ENCODE measurements at places on chromosomes 6 and 20.

DNA sequence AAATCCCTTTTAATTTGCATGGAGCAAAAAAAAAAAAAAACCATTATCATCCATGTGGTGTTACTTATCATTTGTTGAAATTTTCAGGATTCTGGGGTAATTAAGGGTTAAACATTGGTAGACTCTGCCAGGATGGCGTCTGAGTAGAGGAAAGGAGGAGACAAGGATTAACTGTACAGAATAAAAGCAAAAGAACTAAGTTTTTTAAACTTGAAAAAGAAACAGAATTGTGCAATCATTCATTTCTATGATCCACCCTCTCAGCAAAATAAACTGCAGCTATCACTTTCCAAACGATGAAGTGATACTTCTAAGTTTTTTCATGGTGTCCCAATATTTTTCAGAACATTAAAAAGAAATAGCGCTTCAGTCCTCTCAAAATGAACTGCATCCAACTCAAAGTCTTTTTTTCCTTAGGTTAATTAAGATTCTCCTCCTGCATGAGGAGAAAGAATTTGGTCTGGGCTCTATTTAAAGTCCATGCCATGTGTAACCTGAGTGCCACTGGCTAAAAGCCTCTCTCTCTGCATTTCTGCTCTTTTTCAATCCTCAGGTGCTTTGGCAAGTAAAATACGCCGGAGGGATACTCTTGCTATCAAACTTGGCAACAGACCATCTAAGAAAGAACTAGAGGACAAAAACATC lies 69.5 kb upstream of the LTV1 start:
- DNase-seq = peak; percentile 39

DNA sequence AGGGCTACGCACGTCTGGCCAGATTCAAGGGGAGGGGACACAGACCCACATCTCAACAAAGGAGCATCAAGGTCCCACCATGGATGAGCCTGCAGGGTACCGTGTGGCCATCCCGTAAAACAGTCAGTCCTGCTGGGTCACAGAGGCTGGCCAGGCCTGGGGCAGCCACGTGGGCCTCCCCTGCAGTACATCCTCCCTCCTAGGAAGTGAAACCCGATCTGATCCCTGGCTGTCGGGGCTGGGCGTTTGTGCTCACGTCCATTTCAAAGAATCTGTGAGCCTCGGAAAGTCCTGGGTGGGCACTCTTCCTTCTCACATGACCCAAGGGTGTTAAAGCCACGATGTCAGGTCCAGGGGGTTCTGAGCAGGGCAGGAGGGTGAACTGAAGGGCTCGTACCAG lies 14.3 kb downstream of the SULF2 start:
- peak; percentile 83 for DNase-seq

DNA sequence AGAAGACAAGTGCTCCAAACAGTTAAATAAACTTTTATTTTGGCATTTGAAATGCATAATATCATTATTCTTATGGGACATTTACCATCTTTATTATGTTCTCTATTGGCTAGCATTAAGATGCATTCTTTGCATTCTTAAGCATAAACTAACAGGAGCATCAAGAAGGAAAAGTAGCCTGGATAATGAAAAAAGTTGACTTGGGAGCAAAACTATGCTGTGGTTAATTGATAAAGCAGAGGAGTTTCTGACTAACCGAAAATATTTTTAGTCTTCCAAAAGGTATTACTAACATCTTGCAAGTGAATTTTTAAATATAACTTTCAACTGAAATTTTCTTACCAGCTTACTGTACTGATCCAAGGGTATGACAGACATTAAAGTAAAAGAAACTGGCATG lies 140.3 kb downstream of the FLRT3 start:
- no peak for DNase-seq

DNA sequence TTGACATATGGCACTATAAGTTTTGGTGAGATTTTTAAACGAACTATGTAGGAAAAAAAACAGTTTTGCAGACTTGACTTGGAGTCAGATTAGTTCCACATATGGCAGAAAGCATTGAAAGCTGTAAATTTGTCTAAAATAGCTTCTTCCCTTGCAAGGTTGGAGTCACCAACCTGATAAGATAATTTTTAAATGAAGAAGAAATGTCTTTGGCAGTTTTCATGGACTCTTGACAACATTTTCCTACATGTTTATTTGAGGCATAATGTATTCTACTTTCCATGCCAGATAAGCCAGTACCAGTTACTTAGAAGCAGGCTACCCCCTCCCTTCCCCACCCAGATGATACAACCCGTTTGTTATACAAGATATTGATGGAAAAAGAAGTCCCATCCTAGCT lies 5.2 kb downstream of the KLHL32 start:
- no peak for DNase-seq

DNA sequence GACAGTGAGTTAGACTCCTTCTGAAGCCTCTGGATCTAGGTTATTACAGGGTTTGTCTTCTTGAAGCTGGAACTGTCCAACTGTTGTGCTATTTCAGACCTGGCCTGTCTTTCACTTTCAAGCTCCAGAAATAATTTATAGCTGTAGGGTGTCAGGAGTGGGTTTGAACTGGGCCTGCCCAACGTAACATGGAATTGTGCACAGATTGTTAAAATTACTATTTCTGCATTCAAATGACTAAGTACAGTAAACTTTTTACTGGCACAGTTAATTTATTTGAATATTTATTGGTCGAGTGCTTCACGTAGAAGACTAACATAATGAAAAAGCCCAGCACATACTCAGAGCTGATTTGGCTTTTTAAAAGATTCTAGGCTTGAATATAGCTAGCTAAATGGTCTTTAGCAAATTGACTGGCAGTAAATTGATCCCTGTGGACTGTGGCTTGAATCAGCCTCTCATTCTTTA lies 74.3 kb downstream of the ARID1B start:
- DNase-seq = no peak

- peak; percentile 51 for DNase-seq
Observed at GRCh38 chr6:137871831-137872454, 4.9 kb downstream of the TNFAIP3 start.

Measured in inflammatory macrophage treated with lipopolysaccharide for 4 hours (primary cell).